ENCODE measurements at places on chromosomes 1 and 21.

- DNase-seq, result no peak
Observed at GRCh38 chr1:31799196-31799894, 16.5 kb downstream of the SPOCD1 start.

GRCh38 chr1:247857985-247858619 lies 1.1 kb downstream of the TRIM58 start:
- DNase-seq, result peak; percentile 49

GRCh38 chr1:14987829-14988603 lies 165.5 kb upstream of the TMEM51 start:
- DNase-seq, result no peak

DNA sequence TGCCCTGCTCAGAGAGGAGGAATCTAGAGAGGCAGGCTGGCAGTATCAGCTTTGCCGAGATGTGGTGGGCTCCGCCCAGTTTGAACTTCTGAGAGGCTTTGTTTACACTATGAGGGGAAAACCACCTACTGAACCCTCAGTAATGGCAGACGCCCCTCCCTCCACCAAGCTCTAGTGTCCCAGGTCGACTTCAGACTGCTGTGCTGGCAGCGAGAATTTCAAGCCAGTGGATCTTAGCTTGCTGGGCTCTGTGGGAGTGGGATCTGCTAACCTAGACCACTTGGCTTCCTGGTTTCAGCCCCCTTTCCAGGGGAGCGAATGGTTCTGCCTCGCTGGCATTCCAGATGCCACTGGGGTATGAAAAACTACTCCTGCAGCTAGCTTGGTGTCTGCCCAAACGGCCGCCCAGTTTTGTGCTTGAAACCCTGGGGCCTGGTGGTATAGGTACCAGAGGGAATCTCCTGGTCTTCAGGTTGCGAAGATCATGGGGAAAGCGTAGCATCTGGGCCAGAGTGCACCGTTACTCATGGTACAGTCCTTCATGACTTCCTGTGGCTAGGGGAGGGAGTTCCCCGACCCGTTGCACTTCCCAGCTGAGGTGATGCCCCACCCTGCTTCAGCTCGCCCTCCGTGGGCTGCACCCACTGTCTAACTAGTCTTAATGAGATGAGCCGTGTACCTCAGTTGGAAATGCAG lies 43.6 kb downstream of the C21orf91 start:
- peak; percentile 49 for DNase-seq

DNA sequence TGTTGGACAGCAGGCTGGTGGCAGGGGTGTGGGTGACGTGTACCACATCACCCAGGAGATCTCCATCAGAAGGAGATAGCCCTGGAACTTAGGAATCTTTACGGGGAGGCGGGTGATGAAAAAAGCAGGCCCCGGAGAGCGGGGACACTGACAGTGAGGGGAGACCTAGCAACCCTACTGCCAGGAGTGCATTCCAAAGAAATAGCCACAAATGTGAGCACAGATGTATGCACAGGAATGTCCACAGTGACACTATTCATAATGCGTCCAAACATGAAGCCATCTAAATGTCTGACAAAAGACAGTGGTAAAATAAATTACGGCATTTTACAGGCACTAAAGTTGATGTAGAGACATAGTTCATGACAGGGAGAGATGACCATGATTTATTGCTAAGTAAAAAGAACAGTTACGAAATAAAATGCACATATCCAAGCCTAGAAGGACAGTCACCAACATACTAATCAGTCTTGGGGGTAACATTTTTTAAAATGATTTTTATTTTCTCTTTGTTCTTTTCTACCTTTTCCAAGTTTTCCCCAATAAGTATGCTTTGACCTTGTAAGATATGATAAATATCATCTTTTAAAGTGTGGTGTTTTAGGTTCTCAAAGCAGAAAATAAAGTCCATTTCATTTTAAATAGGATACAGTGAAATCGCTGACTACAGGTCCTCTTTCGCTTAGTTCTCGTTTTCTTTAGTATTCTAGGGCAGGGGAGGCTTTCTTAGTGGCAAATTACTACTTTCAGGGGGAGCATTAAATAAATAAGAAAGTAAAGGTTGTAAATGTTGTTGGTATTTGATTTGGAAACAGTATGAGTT lies 21.3 kb downstream of the CD247 start:
- no peak for DNase-seq

DNA sequence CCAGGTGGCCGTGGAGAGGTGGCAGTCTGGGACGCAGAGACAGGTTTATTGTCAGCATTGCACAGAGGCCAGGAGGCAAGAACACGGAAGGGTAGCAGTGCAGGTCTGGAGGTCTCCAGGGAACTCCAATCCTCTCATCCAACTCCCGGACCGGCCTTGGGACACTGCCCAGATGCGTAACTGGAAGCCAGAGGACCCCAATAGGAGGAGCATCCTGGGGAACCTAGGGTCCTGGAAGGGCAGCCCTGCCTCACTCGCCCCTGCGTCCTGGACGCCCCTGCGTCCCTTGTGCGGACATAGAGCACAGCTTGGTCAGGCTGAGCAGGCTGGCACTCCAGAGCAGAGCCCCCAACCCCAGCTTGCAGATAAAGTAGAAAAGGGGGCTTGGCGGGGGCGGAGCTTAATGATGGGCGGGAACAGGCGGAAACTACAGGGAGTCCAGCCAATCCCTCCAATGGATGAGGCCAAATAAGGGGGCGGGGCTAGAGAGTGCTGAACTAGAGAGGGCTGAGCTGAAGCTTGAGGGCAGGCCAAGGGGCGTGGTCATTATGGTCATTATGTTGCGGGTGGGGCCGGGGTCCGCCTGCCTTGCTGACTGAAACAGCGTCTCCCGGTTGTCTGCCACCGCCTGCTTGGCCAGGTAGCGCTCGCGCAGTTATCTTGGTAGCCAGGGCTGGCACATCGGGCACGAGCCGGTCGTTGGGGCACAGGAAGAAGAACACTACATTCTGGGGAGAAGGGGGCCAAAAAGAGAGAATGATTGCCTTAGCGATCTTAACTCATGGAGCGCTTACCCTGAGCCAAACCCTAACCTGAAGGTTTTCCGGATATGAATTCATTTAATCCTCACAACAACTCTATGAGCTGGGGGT lies 3.7 kb upstream of the ARHGEF19 start:
- DNase-seq, result peak; percentile 97

DNA sequence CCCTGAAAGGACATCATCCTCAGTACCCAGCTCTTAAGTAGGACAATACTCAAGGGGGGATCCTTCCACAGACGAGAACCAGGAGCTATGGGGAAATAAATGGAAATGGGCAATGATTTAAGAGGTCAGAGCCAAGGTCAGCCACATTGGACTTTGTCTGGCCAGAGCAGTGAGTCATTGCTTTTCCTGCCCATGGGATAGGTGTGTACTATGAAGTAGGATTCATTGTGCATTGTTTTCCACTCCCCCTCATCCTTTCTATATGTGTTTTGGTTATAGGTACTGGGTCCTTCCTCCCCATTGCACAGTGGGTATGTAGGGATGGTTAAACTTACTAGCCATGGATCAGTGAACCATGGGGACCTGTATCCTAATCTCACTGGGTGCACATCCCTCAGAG lies 328.9 kb upstream of the USP25 start:
- DNase-seq, result no peak

GRCh38 chr1:210440081-210440480 lies 111.4 kb downstream of the HHAT start:
- no peak for DNase-seq

GRCh38 chr1:2378441-2378851 lies 12.9 kb downstream of the MORN1 start:
- DNase-seq, result no peak

GRCh38 chr21:16908077-16908476 lies 604.8 kb upstream of the CXADR start:
- no peak for DNase-seq

DNA sequence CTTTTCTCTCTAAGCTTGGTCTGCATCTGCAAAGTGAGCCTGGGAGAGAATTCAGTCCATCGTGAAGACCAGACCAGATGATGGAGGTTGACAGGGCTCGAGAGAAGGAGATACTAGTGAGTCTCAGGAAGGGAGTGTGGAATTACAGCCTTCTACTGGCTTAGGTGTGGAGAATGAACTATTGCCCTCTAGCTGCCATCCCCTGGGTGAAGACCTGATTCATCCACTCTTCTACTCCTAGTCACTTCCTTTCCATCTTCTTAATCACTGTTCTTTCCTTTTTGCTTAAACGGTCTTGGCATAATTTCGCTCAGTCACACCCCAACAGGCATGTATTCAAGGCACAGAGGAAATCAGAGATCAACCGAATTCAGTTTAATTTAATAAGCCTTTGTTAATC lies 34.0 kb upstream of the HSD17B7 start:
- DNase-seq, result no peak

GRCh38 chr21:39198800-39199199 lies 15.5 kb upstream of the PSMG1 start:
- DNase-seq, result no peak

- DNase-seq, result no peak
Observed at GRCh38 chr1:215631489-215631888, 64.4 kb downstream of the KCTD3 start.

GRCh38 chr1:93219443-93219842 lies 38.9 kb downstream of the CCDC18 start:
- DNase-seq, result peak; percentile 40

- no peak for DNase-seq
Observed at GRCh38 chr1:119688810-119689209, 22.9 kb upstream of the PHGDH start.

GRCh38 chr1:220124542-220124941 lies 30.6 kb downstream of the IARS2 start:
- peak; percentile 15 for DNase-seq

DNA sequence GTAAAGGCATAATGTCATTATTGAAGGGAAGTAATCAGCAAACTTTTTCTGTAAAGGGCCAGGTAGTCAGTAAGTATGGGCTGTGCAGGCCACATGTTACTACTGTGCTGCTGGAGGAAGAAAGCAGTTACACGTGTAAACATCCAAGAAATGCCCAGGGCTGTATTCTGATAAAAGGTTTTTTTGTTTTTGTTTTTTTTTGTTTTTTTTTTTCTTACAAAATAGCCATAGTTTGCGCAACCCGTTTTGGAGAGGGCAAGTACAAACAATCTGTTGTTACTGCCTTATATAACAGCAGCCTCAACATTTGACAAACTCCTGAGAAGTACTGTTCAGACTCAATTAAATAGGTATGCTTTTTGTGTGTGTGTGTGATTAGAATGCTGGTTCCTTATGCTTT lies 26.7 kb upstream of the MTMR11 start:
- DNase-seq, result no peak

Data from hematopoietic multipotent progenitor cell treated with erythropoietin and hydrocortisone succinate and interleukin-3 and kit ligand, for 4 days (in vitro differentiated cells).